ENCODE measurements at places on chromosomes 16 and 17.

DNA sequence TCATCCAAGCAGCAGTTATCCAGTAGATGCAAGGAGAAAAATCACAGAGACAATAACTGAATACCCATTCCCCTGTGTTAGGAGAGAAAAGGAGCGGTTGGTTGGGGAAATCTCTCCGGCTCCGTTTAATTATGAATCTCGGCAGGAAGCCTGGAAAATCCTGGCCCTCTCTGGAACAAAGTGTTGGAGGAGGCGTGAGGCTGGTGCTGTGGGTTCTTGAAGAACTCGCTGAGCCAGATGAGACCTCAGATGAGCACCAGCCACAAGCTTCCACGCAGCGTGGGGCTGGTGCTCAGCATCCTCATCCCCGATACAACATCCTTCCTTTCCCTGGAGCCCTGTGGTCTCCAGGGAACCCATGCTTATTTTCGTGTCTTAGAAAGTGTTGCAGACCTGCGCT, 39.7 kb downstream of the CACNG4 start:
- DNase-seq = no peak

GRCh38 chr16:4200000-4200780, 41.7 kb downstream of the SRL start:
- no peak for DNase-seq

GRCh38 chr17:80582165-80582564, 37.5 kb downstream of the RPTOR start:
- no peak for DNase-seq

GRCh38 chr16:678858-679813, 1.1 kb upstream of the STUB1 start:
- DNase-seq = peak; percentile 64

DNA sequence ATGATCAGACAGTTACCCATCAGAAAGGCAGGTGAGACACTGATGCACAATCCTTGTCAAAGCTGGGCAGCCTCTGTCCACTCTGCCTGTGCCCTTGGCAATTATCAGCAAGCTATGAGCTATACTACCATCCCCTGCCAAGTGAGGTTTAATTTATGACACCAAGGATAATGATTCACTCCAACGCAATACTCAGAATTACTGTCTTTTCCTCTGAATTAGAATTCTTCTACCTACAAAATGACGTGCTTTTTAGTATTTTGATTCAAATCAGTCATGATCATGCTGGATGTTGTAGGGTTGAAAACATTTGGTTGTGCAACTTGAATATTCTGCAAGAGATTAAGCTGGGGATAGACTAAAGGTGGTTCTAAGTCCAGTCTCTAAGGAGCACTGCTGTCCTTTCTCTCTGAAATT, 116.8 kb upstream of the SOX9 start:
- DNase-seq = no peak

- no peak for DNase-seq
Observed at GRCh38 chr17:72234985-72235384, 114.2 kb downstream of the SOX9 start.

DNA sequence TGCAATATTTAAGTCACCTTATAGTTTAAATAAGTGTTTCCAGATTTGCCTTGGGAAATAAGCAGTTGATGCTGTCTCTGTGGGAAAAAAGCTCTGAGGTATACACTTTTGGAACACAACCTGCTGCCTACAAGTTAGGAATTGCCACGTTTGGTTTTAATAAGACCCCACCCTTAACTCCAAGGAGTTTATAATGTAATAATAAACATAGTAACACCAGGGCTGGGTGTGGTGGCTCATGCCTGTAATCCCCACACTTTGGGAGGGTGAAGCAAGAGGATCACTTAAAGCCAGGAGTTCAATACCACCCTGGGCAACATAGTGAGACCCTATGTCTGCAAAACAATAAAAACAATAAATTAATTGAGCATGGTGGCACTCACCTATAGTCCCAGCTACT, 15.9 kb upstream of the SMG1 start:
- no peak for DNase-seq

DNA sequence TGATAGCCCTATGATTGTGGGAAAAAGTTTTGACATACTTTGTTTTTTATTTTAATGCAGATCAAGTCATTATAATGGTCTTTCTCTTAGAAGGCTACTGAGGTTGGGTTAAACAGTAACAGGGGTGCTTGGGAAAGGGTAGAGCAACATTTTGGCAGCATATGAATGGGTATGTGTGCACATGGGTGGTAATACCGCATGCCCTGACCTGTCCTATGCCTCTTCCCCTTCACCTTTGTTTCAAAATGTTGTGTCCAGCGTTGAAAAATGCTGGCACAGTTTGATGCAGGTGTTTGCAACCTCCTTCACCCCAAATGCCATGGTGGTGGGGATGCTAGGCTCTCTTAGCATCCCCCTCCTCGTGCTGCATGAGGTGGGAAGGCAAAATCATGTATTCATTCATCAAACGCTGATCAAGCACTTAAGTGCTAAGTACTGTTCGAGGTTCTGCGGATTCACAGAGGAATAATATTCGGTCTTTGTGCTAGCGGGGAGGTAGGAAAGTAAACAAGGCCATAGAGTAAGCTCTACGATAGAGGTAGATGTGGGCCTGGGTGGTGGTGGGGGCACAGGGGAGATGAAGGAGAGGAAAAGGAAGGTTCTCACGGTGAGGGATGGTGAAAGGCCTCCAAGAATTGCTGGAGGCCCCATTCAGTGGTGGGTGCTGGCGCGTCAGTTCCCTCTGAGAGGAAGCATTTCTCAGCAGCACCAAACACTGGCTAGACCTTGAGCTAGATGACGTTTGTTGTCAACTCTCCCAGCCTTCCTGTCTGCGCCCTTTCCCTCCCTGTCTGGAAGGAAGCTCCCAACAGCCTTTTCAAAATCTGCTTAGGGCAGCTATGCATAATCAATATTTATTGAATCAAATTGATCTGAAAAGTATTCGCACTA, 13.3 kb upstream of the MARCHF10 start:
- DNase-seq = no peak

GRCh38 chr17:79399610-79400144, 211.2 kb downstream of the RBFOX3 start:
- DNase-seq = no peak

GRCh38 chr16:27301236-27301861, 12.4 kb upstream of the IL4R start:
- DNase-seq = no peak

- peak; percentile 72 for DNase-seq
Observed at GRCh38 chr17:81518785-81519283, 6.2 kb upstream of the ACTG1 start.

GRCh38 chr17:49798182-49798581, 9.7 kb downstream of the KAT7 start:
- DNase-seq = no peak

GRCh38 chr17:1493291-1493980, 950 bp upstream of the MYO1C start:
- no peak for DNase-seq

GRCh38 chr17:7486181-7486580, 2.0 kb downstream of the POLR2A start:
- no peak for DNase-seq

- no peak for DNase-seq
Observed at GRCh38 chr17:49316889-49317675, 45.0 kb downstream of the ZNF652 start.

- DNase-seq = no peak
Observed at GRCh38 chr16:1691276-1691675, 13.2 kb downstream of the JPT2 start.

GRCh38 chr17:47316311-47316710, 7.4 kb upstream of the EFCAB13 start:
- DNase-seq = no peak

GRCh38 chr17:3959921-3960601, 4.2 kb downstream of the ATP2A3 start:
- DNase-seq = no peak

DNA sequence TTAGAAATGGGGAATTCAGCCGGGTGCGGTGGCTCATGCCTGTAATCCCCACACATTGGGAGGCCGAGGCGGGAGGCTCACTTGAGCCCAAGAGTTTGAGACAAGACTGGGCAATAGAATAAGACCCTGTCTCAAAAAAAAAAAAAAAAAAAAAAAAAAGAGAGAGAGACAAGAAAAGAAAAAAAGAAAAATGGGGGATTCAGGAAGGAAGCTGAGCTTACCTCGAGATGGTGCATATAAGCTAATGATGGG, 150.8 kb upstream of the RPH3AL start:
- DNase-seq = no peak

DNA sequence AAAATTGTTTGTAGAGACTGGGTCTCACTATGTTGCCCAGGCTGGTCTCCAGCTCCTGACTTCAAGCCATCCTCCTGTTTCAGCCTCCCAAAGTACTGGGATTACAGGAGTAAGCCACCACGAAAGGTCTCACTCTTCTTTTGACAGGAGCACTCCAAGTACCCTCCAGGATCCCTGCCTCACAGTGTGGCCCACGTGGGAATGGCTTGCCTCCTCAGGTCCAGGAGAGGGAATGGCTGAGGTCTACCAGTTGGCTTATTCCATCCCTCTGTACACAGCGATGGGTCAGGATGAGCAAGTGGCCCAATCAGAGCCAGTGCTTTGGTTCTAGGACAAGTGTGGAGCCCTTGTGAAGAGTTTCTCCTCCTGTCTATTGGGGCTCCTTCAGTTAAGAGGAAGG, 73.7 kb upstream of the ZNF423 start:
- no peak for DNase-seq

GRCh38 chr16:70768203-70768580, 32.8 kb downstream of the VAC14 start:
- DNase-seq = no peak

GRCh38 chr17:75625813-75626486, 7.3 kb upstream of the SMIM5 start:
- DNase-seq = peak; percentile 73

DNA sequence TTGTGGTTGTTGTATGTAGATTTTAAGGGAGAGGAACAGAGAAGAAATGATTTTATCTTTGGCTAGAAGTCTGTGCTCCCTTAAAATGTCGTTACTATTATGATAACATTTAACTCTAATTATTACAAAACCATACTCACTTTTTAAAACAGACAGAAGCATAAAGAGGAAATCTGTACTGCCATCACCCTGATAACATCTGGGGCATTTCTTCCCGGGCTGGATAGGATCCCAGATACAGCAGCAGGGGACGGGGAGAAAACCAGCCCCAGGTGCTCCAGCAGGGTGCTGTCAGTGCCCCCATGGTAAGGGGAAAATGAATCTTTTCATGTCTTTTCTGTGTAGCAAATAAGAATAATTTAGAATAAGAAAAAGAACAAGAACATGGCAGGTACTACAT, 139.4 kb upstream of the IRX6 start:
- DNase-seq = no peak

DNA sequence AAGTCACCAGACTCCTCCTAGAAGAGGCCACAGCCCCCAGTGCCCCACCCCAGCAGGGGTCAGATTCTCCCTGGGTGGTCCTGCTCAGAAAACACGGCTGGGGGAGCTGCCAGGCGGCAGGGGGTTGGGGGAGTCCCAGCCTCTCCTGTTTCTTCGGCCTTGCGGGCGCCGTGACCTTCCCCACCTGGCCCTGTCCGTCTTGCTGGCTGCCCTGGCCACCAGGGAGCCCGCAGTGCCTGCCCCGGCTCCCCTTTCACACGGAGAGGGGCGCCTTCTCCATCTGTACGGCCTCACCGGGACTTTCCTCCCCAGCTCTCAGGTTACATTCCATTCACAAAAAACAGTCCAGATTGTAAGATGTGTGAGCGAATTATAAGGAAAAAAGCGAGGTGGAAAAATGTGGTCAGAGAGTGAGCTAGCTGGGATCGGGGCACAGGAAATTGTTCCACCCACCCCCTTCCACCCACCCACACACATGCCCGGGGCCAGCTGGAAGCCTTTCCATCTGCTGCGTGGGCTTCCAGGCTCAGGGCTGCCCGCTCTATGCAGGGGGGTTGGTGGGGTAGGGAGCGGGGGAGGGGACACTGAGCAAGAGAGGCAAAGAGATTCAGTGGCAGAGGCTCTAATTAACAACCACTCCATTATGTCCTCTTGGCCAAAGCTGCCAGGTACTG, 14.6 kb upstream of the CIBAR2 start:
- no peak for DNase-seq

DNA sequence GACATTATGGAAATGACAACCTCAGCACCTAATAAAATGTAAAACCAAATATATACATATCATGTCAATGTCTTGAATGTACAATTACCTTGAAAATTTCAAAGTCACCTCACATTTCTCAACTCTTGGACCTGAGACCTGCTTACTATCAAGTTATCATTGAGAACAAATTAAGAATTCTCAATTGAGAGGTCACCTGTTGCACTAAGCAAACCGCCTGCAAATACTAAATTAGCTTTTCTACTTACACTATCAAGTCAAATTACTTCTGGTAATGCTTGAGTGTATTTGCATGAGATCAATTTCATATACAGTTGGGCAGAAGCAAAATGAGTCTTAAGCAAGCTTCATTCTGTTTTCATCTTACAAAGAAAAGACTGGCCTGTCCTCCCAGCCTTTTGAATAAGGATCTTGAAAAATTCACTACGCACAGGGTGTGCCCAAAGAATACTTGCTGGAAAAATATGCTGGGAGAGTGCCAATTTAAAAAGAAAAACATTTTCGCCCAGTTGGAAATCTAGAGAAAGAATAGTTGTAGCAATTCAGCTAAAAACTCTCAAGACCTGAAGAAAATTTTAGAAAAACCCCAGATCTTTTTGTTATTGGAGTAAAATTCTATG, 35.7 kb downstream of the KANSL1 start:
- no peak for DNase-seq

DNA sequence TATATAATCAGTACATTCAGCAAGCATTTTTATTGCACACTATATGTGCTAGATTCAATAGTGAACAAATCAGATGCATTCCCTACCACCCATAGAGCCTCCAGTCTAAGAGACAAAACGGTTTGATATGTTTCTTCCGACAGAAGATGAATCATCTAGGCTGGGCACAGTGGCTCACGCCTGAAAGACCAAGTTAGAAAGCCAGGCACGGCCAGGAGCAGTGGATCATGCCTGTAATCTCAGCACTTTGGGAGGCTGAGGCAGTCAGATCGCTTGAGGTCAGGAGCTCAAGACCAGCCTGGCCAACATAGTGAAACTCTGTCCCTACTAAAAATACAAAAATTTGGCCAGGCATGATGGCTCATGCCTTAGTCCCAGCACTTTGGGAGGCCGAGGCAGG, 18.3 kb upstream of the COPRS start:
- no peak for DNase-seq

- no peak for DNase-seq
Observed at GRCh38 chr17:67438667-67439066, 61.6 kb downstream of the PITPNC1 start.

DNA sequence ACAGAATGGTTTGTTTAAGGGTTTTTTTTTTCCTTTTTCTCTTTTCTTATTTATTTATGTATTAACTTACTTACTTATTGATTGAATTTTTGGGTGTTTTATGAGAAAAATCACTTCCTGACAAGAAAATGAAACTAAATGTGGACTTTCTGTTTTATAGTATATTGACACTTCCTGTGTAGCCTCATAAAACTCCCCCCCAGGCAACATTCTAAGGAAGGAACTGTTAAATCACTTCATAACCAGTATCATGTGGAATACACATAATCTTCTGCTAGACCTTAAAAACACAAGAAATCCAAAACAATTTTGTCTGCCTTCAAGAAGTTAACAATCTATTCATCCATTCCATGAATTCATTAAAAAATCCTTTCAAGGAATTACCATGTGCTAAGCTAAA, 164.1 kb upstream of the TOM1L1 start:
- no peak for DNase-seq

GRCh38 chr16:89737341-89738071, 16.2 kb downstream of the ZNF276 start:
- no peak for DNase-seq

All from GM13976 (cell line).